ENCODE measurements at places on chromosomes 7 and 10. TPM values are rescaled to one million over a fixed set of nuclear protein-coding genes. Genes with fewer than 3 reads are reported as not detected.

FAM237B gene
- total RNA-seq = not detected

CCL24 gene
- total RNA-seq = not detected

BAMBI gene
- total RNA-seq = not detected

DNAJB12 gene
- total RNA-seq = 34.5 TPM

CLRN3 gene
- total RNA-seq = not detected

SLIT1 gene
- total RNA-seq = 1.2 TPM

OR2A12 gene
- not detected for total RNA-seq

DLX5 gene
- total RNA-seq = not detected
